ENCODE measurements at places on chromosomes 1 and 21.

DNA sequence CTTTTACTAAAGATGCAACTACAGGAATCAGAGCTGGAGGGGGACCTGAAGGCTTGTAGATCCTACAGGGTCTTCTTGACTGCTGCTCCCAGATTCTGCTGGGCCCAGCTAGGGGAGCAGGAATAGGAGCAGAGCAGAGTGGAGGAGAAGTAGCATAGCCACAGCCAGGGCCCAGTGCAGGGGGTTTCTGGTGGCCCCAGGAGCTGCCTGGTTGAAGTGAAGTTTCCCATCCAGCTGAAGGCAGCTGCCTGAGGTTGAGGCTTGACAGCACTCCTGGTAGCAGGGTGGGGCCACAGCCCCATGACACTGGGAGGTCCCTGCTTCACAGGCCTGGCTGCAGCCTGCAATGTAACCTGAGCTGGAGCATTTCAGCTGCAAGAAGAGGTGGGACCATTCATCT lies 2.0 kb upstream of the INPP5B start:
- no peak for DNase-seq

DNA sequence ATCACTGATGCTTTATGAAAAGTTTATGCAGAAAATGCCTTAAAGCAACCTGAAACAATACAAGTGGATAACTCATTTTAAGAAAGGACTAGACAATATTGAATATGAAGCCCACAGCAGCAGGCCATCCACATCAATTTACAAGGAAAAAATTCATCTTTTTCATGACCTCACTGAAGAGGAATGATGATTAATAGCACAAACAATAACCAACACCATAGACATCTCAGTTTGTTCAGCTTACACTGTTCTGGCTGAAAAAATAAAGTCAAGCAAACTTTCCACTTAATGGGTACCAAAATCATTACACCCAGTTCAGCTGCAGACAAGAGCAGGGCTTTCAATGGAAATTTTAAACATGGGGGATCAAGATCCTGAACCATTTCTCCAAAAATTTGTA lies 380.6 kb upstream of the NEGR1 start:
- no peak for DNase-seq

DNA sequence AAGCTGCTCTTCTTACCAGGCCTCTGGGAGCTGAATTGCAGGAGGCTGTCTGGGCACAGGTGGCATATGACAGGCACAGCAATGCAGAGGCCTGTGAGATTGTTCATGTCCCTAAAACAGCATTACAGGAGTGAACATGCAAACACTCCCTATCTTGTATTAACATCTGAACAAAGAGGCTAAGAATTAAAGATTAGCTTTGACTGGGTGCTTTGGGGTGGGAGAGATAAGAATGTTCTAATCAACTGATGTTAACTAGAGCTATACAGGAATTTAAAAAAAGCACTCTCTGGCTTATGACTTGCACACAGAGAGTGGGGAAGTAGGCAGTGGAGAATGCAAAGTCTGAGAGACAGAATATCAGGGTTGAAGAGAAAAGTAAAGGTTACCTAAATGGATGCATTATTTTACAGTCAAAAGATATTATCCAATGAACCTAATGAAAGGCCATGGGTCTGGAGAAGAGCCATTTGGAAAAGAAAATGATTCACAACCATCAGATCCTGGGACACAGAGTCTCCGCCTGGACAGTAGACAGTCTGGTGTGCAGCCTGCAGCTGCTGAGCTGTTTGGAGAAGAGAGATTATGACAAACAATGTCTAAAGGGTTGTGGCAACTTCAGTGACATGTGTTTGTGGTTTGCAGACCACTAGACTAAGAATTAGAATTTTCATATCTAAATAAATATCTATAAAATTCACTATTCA lies 20.2 kb downstream of the DPT start:
- no peak for DNase-seq

- no peak for DNase-seq
Measured at GRCh38 chr1:186210258-186210657, 164.8 kb downstream of the TPR start.

DNA sequence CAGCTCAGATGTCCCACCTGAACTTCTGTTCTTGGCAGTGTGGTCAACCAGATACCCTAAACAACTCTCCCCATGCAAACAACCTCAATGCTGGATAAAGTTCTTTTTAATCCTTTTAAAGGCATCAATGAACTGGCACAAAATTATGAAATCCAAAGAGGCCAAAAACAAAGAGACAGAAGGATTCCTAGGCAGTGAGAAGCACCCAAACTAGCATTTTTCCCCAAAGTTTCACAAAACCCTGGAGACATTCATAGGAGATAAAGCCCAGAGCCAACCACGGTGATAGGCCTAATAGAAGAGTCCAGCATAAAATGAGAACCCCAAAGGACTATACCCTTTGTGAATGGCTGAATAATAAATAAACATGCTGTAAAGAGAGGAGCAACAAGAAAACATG lies 50.7 kb downstream of the MATN1 start:
- no peak for DNase-seq

DNA sequence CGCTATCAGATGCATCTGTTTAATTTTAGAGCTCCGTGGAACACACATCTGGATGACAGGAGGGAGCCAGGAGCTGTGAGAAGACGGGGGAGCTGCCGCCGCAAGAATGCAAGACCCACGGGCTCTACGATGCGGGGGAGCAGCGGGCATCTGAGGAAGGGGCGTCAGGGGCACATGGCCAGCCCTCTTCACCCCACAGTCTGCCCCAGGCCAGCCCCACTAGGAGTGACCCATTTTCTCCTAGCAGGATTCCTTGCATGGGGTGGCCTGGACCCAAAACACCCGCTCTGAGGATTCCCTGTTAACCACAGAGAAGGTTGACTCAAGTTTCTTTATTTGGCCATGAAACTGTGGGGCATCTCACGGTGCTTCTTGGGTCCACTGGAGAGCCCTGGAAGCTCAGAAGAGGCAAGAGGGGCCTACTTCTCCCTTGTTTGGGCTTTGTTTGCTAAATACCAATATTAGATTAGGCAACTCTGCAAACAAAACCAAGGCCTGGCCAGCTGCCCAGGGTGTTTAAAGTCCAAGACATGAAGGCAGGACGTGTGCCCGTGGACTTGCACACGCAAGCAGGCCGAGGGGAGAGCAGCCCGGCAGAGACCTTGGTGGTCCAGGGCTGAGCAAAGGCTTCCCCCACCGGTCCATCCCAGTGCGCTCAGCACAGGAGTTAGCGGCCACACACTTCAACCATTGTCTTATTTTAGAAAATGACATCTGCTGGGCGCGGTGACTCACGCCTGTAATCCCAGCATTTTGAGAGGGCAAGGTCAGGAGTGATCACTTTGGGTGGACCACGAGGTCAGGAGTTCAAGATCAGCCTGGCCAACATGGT lies 89.8 kb downstream of the DHRS3 start:
- DNase-seq: no peak

- DNase-seq: no peak
Measured at GRCh38 chr1:115771094-115771846, 2.8 kb upstream of the CASQ2 start.

DNA sequence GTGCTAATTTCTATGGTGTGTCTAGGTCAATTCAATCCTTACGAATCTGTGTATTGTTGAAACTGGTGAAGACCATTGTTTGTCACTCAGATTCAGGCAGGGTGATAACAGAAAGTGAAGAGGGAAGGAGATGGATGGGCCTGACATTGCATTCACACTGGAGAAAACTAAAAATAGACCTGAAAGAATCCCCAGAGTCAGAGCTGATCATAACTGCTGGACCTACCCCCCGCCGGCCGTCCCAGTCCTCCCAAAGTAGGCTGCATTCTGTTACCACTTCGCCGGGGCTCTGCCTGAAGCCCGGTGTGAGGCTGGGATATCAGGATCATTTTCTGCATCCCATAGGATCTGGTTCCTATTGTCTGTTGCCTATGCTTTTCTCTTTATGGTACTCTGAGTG lies 121.1 kb downstream of the NUF2 start:
- DNase-seq: no peak
